Stimulated activated CD4-positive, alpha-beta T cell treated with anti-CD3 and anti-CD28 coated beads, TNF-alpha, amount 100 ng/mL, for 24 hours (primary cell): ENCODE measurements at places on chromosomes 3 and 15.
A peak's percentile ranks its signal among the peaks of the same experiment; 100 is the strongest.

DNA sequence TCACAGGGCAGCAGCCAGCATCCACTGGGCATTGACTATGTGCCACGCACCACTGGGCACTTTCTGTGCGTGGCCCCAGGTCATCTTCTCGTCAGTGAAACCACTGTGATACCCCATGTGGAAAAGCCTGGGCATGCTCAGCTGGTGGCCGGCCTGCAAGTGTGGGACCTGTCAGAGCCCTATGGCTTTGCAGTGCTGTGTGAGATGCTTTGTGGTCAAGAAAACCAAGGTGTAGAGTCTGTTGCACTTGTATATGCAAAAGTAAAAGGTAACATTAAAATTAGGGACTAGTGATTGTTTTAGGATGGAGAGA is 69.5 kb downstream of the PGPEP1L start:
- DNase-seq = no peak

DNA sequence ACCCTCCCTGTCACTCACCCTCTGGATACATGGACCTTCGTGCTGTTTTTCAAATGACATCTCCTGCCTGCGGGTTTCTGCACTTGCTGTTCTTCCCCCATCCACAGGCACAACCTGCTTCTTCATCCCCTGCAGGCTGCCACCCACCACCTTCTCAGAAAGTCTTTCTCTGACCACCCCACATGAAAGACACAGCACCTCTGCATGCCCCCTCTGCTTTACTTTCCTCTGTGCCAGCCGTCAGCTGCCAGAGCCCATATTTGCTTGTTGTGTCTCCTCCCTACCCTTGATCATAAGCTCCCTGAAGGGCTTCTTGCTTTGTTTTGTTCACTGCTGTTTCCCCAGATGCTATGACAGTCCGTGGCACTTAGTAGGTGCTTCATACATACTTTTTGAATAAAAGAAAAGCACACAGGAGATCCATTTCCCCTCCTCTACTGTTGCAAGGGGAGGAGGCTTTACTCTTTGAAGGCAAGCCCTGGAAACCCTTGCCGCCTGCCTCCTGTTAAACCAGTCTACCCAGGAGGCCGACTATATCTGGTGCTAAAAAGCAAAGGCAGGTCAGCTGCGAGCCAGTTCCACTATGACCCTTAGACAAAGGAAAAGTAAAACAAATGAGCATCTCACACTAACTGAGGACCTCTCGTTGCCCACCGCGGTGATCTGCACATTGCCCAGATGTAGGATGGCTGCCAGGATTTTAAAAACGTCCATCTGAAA is 31.9 kb downstream of the MYO5C start:
- DNase-seq = no peak

- DNase-seq = no peak
These were observed 179.6 kb downstream of the EPHB1 start for GRCh38 chr3:134974624-134975023.

GRCh38 chr15:57528940-57529565 is 62.7 kb upstream of the MYZAP start:
- no peak for DNase-seq

- DNase-seq = no peak
These were observed 241.6 kb downstream of the UACA start for GRCh38 chr15:70521576-70522322.

- peak; percentile 77 for DNase-seq
These were observed 399 bp downstream of the MYO9A start for GRCh38 chr15:72117486-72118016.

DNA sequence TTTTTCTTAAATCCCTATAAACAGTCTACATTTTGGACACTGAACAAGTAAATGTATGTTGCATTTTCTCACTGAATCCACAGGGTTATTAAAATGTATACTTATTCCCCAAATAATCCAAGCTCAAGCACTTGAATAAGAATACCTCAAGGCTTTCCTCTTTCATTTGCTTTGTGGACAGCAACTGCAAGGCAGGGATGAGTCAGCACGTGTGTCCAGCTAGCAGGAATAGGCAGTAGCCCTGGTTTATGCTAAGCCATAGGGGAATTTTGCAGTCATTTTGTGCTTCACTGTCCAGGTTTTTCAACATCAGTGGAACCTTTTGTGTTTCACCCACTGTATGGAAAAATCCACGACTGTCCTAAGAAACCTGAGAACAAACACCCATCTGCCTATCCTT is 96.7 kb upstream of the KCNMB2 start:
- no peak for DNase-seq

- no peak for DNase-seq
These were observed 35.2 kb downstream of the TSC22D2 start for GRCh38 chr3:150443331-150443741.

- no peak for DNase-seq
These were observed 8.8 kb upstream of the CPOX start for GRCh38 chr3:98602078-98602678.

GRCh38 chr15:50353251-50353974 is 1.6 kb downstream of the GABPB1 start:
- no peak for DNase-seq

- DNase-seq = no peak
These were observed 102.8 kb upstream of the SEMA6D start for GRCh38 chr15:47614360-47615011.

GRCh38 chr15:62641825-62642224 is 400.7 kb upstream of the TPM1 start:
- DNase-seq = no peak

GRCh38 chr3:150365132-150365604 is 42.9 kb upstream of the TSC22D2 start:
- no peak for DNase-seq

DNA sequence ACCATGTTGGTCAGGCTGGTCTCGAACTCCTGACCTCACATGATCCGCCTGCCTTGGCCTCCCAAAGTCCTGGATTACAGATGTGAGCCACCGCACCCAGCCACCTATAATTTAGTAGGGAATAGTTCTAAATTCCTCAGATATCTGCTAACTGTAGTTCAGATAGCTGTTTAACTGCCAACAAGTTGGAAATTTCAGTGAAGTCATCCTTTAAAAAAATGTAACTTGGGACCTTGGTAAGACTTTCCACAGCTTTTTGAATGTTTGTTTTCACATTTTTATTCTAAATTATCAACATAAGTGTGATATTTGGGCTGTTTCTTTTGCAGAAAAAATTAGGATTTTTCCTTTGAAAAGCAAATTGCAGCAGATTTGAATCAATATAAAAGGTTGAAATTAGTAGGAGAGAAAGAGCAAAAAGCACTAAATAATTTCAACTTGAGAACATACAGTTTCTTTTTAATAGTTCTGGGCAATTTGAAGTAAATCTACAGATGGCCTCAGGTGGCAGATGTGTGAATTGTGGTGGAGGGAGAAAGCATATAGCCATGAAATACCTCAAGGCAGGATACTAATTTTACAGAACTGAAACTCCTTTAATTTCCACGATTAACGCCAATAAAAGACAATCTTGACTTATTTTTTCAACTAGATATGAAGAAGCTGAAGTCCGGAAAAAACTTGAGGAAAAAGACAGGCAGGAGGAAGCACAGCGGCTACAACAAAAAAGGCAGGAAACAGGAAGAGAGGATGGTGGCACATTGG is 34.3 kb downstream of the USP8 start:
- no peak for DNase-seq

DNA sequence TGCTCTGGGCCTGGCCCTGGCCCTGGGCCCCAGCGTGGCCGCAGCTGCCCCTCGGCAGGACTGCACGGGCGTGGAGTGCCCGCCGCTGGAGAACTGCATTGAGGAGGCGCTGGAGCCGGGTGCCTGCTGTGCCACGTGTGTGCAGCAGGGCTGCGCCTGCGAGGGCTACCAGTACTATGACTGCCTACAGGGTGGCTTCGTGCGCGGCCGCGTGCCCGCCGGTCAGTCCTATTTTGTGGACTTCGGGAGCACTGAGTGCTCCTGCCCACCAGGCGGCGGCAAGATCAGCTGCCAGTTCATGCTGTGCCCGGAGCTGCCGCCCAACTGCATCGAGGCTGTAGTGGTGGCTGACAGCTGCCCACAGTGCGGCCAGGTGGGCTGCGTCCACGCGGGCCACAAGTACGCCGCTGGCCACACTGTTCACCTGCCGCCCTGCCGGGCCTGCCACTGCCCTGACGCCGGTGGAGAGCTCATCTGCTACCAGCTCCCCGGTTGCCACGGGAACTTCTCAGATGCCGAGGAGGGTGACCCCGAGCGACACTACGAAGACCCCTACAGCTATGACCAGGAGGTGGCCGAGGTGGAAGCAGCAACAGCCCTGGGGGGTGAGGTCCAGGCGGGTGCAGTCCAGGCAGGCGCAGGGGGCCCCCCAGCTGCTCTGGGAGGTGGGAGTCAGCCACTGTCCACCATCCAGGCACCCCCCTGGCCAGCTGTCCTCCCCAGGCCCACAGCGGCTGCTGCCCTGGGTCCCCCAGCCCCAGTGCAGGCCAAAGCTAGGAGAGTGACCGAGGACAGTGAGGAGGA is 21.7 kb downstream of the FBLN2 start:
- no peak for DNase-seq

DNA sequence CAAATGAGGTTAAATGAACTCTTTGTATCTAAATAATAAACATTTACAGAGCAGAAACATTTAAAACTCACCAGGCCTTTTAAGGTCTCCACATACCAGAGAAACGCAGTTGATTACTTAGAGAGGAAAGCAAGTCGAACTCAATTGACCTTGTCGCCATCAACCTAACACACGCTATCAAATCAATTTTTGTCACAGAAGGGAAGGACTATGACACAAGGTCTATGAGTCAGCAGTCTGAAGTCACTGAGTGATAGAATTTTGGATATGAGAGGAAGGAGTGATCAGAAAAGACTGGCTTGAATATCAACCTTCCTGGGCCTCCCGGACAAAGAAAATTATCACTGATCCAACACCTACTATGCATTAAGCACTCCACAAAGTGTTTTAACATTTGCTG is 514.4 kb upstream of the ZNF385D start:
- no peak for DNase-seq

GRCh38 chr3:164459521-164460151 is 618.7 kb downstream of the SI start:
- DNase-seq = no peak

GRCh38 chr15:63402498-63403253 is 21.0 kb upstream of the CA12 start:
- DNase-seq = no peak

GRCh38 chr3:71149959-71150954 is 433.3 kb downstream of the FOXP1 start:
- no peak for DNase-seq

- no peak for DNase-seq
These were observed 8.2 kb upstream of the TNIK start for GRCh38 chr3:171468296-171468906.

DNA sequence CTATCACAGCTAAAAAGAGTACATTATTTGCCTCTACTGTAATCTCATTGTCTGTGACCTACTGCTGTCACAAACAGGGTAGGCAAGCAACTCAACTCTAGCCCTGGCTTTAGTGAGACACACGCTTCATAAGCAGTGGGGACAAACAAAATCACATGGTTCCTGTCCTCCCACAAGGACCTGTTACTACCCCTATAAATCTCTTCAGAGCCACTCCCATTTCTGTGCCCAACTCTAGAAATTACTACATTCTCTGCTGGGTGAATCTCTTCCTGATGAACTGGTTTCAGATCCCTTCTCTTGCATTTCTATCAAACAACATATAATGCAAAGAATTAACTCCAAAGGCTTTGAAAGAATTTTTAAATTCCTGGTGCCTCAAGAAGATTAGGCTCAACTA is 117.3 kb downstream of the DMXL2 start:
- DNase-seq = no peak

- DNase-seq = no peak
These were observed 15.0 kb downstream of the IL12A start for GRCh38 chr3:160003520-160004128.

DNA sequence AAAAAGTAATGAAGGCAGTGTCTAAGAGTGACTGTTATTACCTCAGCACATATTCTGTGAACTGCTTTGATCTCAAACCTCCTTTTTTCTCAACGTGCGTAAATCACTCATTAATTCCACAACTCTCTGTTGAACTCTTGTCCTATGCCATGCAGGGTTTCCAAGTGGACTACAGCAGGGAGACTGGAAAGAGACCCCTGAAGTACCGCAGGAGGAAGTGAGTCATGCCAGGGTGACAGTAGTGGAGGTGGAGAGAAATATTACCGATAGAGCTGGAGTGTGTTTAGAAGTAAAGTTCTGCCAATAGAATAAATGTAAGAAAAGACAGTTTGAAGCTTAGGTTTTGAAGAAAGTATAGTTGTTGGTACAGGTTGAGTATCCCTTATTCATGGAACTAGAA is 908.9 kb downstream of the ROBO1 start:
- no peak for DNase-seq

- DNase-seq = no peak
These were observed 10.2 kb downstream of the C3orf20 start for GRCh38 chr3:14685179-14685578.

- DNase-seq = no peak
These were observed 145.0 kb downstream of the ATP10A start for GRCh38 chr15:25718169-25718536.

GRCh38 chr3:127886231-127886955 is 28.6 kb upstream of the KBTBD12 start:
- DNase-seq = no peak

DNA sequence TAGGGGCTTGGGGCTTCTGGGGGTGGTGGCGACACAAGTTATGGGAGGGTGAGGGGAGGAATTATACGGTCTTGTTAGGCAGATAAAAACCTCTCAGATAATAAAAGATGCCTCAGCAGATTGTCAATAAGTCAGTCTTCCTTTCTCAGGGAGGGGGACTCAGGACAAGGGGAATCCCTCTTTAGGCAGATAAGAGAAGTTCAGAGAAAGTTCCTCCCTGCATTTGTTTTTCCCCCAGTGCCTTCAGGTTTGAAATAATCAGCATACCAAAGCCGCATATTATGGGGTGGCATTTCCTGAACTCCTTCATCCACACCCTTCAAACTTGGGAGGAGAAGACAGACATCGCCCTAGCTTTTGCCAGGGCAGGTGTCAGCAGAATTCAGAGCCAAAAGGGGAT is 8.5 kb downstream of the PPCDC start:
- no peak for DNase-seq

GRCh38 chr3:81744366-81744765 is 17.1 kb downstream of the GBE1 start:
- no peak for DNase-seq

DNA sequence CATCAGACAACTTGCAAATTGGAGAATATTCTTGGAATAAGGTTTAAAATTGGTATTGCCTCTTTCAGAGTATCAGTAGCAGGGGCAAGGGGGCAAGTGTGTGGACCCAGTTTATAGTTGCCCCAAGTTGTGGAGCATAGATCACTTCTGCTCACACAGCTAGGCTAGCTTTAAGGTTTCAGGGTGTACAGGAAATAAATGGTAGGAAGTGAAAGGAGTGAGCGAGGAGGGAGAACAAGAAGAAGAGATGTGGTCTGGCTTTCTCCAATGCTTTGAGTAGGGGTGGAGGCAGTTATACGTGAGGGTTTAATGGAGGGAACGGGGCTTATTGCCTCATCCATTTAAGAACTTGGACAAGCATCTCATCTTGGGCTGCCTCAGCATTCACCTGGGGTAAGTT is 290.0 kb upstream of the CFAP20DC start:
- DNase-seq = no peak

- DNase-seq = no peak
These were observed 40.1 kb upstream of the PARP14 start for GRCh38 chr3:122640437-122640999.
